ENCODE measurements at places on chromosomes 1 and 21.

- DNase-seq: no peak
Observed at GRCh38 chr1:164830628-164831027, 271.6 kb downstream of the PBX1 start.

GRCh38 chr1:54551891-54552290, 3.9 kb downstream of the ACOT11 start:
- no peak for DNase-seq

GRCh38 chr1:170030212-170030611, 44.3 kb downstream of the KIFAP3 start:
- no peak for DNase-seq

DNA sequence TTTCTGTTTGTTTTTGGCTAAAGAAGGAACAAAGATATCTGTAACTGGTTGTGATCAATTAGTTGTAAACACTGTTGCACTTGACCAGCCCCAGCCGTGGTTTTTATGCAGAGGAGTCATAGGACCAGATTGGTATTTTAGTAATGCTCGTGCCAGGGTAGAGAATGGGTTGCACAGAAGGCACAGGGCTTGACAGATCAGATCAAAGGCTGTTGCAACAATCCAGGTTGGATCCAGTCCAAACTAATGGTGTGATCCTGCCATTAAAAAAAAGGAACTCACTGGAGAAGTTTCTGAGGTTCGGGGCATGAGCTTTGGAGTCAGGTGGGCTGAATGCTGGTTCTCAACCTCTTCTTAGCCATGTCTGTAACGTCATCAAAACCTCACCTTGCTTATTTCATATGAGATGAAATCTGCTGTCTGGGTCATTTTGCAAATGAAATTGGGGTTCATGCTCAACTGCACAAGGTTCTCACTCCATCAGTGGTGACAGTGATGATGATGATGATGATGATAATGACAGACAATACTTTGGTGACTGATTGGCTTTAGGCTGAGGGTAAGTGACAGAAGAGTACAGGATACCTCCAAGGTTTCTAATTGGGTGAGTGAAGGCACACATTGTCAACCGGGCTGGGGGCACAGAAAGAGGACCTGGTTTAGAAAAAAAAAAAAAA, 43.1 kb downstream of the ZNF281 start:
- DNase-seq: no peak

DNA sequence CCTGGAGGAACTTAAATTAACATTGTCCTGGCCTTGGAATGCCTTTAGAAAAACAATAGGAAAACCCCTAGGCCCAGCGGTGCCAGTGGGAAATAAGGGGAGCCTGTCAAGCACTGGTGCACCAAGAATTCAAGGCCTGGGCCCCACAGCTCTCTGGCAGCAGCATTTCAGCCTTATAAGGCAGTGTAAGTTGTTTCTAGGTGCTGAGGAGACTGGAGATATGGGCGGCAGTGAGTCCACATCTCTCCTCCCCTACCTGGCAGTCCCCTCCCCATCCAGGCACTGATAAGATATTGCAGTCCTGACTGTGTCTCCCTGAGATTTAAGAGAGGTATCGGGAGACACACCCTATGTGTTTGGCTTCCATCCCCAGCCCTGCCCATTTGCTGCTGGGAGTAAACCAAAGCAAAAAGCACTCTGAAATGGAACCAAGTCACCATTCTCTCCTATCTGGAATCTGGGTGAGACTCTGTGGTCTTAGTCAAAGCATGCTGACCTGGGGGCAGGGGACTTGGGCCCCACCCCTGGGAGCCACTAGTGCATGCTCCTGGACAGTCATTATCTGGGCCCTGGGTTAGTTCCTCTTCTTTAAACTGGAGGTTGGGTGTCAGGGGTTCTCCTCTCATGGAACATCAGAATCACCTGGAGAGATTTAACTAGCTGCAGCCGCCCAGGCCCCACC, 30.5 kb downstream of the DEGS1 start:
- DNase-seq: no peak

GRCh38 chr1:216700779-216701178, 22.4 kb downstream of the ESRRG start:
- no peak for DNase-seq

DNA sequence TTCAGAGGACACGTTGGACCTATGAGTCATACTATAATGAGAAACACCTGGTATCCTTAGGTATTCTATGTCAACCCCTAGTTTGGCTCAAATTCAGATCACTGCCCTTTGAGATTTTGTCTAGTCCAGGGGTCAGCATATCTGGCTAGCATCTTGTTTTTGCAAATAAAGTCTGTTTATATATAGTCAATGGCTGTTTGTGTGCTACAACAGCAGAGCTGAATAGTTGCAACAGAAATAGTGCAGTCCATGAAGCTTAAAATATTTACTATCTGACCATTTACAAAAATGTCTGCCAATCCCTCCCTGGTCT, 48.5 kb upstream of the EDEM3 start:
- DNase-seq: peak; percentile 80

DNA sequence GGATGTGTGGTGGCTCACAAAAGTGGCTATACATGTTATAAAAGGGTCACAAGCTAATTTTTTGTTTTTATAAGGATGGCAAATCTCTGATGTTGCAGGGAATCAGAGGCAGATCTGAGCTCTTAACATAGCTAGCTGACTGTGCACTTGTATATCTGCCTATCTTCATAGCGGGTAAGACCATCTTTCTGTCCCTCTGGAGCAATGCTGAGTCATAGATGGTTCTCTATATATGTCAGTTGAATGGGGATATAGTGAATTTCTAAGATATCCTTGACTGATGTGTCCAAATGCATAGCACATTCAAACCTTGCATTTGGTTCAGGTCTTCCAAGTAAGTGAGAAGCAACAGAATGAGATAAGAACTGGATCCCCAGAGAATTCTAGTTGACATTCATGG, 272.6 kb upstream of the PROX1 start:
- DNase-seq: no peak

GRCh38 chr21:43806017-43806710, 16.8 kb downstream of the RRP1 start:
- no peak for DNase-seq

DNA sequence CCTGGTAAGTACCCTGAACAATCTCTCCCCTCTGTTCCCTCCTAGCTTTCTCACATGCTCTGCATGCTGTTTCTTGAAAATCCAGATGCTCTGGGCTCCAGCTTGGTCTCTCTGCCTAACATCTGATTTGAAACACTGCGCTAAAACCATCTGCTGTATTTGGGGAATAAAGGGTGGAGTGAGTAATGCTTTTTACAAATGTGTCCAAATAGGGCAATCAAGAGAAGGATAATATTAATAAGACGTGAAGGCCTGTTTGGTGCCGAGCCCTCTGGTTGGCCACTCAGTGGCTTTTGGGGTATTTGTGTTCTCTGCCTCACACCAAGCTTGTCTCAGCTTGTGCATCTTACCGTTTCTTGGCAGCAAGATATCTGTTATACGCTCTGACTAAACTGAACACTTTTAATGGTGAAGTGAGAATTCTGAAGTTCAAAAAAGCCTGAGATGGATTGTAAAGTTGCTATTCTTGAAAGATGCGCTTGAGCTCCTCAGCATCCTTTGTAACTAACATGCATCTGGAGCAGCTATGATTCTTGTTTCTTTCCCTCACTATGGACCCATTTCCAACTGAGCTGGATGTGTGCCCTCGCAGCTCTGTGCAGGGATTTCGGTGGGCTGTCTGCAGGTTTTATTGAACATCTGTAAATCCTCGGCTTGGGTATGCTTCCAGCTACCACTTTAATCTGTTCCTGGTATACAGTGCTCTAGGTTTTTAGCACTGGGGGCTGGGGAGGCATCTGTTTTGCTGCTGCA, 269.4 kb downstream of the RWDD3 start:
- DNase-seq: no peak
